ENCODE measurements at places on chromosomes 13 and 19.

GRCh38 chr19:3321696-3322095 lies 44.7 kb upstream of the NFIC start:
- DNase-seq: no peak

DNA sequence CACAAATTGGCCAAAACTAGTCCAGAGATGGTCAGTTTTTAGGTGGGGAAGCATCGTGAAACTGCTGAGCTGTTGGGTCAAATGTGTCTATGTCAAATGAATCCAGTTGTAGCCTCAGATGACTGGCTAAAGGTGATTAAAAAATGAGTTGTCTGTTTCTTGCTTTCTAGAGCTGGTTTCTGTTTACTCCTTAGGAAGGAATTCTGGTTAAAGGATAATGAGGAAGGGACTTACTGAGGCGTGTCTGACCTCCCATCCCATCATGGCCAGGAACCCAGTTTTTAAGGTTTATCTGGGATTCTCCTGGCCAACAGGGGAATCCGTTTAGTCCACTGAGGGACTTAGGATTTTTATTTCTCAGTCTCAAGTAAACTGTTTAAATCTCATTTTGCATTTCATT lies 256.5 kb downstream of the UQCRFS1 start:
- no peak for DNase-seq

DNA sequence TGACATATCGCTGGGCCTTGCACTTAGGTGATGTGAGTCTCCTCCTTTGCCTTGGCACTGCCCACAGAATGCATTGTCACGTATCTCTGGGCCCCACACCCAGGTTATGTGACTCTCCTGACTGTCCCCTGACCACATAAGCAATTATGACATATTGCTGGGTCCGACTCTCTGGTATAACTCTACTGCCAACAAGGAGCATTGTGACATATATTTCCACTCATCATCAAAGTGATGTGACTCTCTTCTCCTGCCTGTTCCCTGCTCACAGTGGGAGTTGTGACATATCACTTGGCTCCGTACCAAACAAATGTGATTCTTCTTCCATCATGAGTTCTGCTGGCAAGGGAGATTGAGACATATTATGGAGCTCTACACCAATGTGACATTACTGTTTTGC lies 15.4 kb upstream of the ZNF681 start:
- no peak for DNase-seq

GRCh38 chr13:30697996-30698401 lies 37.3 kb upstream of the ALOX5AP start:
- no peak for DNase-seq

DNA sequence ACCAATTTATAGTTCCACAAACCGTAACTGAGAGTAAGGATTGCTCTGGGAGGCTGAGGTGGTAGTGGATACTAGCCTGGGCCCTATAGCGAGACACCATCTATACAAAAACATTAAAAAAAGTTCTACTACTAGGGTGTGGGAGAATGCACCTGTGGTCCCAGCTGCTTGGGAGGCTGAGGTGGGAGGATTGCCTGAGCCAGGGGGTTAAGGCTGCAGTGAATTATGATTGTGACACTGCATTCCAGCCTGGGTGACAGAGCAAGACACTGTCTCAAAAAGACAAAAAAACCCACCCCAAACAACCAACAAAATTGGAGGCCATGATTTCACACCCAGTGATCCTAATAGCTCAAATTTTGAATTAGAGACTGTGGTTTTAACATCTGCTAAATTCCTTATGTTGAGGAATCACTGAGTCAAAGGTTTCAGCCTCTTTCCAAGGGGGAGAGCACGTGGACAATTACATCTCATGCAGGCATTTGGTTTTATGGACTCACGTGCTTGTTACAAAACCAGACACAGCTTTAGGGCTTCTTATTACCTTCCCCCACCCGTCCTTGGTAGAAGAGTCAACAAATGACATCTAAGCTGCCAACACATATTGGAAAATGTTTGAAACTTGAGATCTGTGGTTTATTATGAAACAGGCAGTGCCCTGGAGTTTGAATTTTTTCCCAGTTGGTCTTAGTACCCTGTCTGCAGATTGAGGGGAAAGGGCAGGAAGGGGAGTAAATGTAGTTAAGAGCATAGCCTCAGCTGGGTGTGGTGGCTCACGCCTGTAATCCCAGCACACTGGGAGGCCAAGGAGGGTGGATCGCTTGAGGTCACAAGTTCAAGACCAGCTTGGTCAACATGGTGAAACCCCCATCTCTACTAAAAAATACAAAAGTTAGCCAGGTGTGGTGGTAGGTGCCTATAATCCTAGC lies 18.5 kb downstream of the CYP2A6 start:
- DNase-seq: no peak

- no peak for DNase-seq
Measured at GRCh38 chr13:101681834-101682233, 229.4 kb downstream of the ITGBL1 start.

DNA sequence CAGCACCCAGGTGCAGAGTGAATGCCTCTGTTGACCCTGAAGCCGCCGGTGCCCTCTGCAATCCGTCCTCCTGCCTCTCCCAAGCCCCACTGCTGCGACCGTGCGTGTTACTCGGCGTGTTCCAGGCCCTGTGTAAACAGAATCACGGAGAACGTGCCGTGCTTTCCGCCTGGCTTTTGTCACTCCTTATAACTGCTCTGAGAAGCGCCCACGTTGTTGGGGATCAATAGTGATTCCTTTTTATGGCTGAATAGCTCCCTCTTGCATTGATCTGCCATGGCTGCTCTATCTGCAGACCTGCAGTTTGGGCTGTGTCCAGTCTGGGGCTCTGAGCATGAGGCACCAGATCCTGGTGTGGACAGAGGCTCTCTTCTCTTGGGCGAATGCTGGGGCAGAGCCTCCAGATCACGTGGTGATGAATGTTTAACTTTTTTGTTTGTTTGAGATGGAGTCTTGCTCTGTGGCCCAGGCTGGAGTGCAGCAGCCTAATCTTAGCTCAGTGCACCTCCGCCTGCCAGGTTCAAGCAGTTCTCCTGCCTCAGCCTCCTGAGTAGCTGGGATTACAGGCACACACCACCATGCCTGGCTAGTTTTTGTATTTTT lies 15.8 kb downstream of the ADPRHL1 start:
- no peak for DNase-seq

- no peak for DNase-seq
Measured at GRCh38 chr13:65217471-65217995, 2012.6 kb downstream of the PCDH9 start.

DNA sequence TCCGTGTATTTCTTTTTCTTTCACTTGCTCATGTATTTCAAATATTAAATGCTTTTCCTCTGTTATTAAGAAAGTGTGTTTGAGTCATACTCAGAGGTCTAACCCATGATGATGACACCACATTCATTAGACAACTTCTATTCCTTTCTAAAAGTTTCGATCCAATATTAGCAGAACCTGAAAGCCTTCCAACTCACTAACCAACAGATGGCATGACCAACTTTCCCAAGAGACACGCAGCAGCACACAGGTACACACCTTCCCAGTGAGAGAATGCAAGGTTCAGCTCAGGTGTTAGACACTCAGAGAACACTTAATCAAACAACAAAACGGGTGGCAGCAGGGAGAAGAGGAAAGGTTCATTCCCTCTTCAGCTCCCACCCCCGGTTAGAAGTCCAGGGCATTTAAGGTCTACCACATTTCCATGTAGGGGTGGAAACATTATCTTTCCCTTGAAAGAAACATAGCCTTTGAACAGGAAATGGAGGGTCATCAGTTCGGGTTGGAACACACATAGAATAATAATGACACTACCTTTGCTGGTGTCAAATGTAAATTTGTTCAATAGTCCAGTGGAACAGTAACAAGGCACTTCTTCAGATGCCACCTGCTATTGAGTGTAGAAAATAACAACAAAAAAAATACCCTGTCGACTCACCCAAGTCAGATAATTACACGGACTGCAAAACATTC lies 404.2 kb downstream of the COG6 start:
- no peak for DNase-seq

DNA sequence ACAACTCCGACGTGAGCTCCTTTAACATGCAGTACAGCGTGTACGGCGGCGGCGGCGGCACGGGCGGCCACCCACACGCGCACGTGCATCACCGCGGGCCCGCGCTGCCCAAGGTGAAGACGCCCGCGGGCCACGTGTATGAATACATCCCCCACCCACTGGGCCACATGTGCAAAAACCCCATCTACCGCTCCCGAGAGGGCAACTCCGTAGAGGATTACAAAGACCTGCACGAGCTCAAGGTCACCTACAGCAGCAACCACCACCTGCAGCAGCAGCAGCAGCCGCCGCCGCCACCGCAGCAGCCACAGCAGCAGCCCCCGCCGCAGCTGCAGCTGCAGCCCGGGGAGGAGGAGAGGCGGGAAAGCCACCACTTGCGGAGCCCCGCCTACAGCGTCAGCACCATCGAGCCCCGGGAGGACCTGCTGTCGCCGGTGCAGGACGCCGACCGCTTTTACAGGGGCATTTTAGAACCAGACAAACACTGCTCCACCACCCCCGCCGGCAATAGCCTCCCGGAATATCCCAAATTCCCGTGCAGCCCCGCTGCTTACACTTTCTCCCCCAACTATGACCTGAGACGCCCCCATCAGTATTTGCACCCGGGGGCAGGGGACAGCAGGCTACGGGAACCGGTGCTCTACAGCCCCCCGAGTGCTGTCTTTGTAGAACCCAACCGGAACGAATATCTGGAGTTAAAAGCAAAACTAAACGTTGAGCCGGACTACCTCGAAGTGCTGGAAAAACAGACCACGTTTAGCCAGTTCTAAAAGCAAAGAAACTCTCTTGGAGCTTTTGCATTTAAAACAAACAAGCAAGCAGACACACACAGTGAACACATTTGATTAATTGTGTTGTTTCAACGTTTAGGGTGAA lies 6.6 kb downstream of the SLITRK5 start:
- DNase-seq: no peak

- DNase-seq: no peak
Measured at GRCh38 chr19:56885173-56885985, 44.9 kb upstream of the PEG3 start.
